ENCODE measurements at places on chromosomes 1 and 21.

- DNase-seq: no peak
These were observed 26.6 kb downstream of the PTPN14 start for GRCh38 chr1:214524824-214525223.

- no peak for DNase-seq
These were observed 4.9 kb downstream of the PLCH2 start for GRCh38 chr1:2480986-2481364.

DNA sequence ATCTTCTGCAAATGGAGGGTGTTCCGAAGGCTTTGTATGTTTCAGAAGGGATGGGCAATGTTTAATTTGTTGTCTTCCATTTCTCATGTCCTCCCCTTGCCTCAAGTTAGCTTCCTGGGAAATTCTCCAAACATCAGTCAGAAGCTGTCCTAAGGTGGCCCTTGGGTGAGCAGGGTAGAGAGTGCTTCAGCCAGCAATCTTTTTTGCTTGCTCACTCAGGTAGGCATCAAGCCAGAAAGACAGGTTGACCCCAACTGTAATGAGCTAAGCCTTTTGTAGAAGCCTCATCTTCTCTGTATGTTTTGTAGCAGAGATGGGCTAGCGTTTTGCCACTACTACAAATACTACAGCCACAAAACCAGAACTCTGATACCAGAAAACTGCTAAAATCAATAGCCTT is 321.5 kb upstream of the FAM78B start:
- DNase-seq: no peak

GRCh38 chr1:94757931-94758330 is 62.2 kb upstream of the SLC44A3 start:
- no peak for DNase-seq

- DNase-seq: no peak
These were observed 72.1 kb downstream of the SYT2 start for GRCh38 chr1:202638019-202638700.

DNA sequence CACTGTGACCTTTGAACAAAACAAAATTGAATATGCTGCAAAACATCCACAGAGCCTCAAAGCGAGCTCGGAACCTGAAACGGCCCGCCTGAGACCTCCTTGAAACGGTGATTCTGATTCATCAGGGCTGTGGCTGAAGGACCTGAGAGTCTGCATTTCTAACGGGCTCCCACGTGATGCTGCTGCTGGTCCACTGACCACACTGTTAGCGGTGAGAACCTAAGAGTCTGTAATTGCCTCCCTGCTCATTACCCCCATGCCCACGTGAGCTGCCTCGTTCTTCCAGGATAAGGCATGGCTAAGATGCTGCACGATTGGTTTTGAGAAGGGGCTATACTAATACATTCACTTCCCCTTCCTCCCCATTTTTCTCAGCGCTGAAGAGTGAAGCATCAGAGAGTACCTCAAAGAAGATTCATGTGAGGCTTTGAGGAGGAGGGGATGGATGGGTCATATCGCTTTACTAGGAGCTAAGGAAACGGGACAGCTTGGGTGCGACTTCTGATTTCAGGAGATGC is 9.7 kb downstream of the TLR5 start:
- no peak for DNase-seq

DNA sequence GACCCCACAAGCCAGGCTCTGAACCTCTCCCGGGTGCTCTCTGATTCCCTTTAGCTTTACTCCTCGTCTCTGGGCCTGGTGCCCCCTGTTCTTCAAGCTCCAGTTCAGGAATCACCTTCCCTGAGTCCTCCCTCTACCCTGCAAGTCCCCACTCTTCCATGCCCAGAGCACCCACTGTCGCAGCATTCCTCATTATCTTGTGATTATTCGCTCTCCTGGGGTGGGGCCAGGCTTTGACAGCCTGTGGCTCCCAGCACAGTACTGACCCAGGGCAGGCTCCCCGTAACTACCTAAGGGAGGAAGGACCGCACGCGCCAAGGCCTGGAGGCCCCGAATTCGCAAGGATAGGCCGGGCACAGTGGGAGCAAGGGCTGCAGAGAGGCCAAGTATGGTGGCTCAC is 734 bp upstream of the C1orf210 start:
- DNase-seq: no peak

DNA sequence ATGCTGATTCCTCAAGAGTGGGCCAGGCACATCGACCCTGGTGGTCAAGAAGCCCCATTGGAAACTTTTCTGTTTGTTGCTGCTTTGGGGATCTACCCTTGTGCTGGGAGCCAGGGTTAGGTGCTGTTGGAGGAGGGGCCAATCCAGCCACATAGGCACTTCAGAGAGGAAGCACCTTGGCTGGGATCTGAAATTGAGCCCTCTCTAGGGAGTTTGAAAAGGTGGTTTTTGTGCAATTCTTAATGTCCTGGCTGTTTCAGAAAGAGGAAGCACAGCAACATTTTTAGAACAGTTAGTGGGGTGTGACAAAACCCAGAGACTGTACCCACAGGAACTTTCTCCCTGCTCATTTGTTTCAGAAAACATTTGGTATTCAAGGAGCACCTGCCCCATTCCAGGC is 17.2 kb upstream of the BEND5 start:
- DNase-seq: no peak

- no peak for DNase-seq
These were observed 95.0 kb downstream of the AJAP1 start for GRCh38 chr1:4749406-4749805.

DNA sequence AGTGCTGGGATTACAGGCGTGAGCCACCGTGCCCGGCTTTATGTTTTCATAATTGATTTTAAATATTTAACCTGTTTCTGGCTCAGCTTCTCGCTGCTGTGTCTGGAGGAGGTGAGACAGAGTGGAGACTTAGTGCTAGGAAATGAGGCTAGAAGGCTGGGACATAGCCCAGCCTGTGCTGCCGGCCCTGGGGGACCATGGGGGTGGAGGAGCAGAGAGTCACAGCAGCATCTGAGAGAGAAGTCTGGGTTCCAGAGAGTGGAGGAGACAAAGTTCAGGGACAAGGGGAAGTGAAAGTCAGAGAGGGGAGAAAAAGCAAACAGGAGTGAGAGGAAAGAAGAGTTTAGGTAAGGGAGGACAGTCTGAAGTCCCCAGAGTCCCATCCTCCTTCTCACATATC is 71.9 kb downstream of the LHX9 start:
- DNase-seq: no peak

DNA sequence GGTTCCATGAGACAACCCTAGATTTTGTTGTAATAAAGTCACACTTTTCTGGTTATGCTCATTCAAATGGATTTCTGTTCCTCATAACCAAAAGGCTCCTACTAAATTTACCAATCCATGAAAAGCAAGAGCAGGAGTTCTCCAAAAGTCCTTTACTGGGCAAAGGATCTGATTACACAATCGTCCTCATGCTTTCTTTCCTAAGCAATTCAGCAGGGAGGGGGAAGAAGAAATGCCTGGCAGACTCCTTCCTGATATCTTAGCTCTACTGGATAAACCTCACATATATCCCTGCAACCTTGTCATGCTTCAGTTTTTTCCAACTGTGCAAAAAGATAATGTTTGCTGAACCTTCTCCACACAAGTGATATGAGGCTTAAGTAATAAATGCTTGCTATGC is 67.6 kb upstream of the GUCA2B start:
- no peak for DNase-seq

DNA sequence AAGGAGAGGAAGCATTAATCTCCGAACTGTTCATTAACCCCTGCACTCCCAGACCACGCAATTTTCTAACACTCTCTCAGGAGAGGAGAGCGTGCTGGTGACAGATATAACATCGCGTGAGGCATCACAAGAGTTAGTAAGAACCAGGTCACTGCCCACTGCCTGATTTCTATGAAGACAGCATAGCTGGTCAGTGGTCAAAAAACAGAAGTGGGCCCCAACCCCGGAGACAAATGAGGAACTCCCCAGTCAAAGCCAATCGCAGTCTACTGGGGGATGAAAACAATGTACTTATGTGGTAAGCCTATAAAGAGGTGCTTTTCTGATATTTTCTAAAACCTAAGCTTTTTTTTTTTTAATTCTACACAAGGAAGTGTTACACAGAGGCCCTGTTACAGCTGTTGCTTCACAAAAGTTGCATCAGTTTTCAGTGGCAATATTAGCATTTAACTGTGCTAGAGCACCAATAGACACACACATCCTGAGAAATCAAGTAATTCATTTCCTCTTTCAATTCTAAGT is 231.8 kb upstream of the IRF2BP2 start:
- no peak for DNase-seq

DNA sequence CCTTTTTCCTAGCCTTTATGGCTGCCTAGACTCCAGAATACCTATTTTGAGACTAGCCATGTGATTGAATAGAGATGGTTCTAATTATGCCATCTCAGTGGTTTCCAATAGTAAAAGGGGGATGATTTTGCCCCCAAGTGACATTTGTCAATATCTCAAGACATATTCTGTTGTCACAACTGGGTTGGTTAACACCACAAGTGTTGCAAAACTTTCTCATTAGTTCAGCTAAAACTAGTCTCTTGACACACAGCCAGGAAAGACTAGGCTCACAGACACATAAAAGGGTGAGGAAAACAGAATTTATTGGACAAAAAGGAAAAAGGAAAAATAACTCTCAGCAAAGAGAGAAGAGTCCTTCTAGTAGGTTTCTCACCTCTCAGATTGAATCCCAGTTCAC is 39.9 kb upstream of the GBP5 start:
- DNase-seq: no peak

DNA sequence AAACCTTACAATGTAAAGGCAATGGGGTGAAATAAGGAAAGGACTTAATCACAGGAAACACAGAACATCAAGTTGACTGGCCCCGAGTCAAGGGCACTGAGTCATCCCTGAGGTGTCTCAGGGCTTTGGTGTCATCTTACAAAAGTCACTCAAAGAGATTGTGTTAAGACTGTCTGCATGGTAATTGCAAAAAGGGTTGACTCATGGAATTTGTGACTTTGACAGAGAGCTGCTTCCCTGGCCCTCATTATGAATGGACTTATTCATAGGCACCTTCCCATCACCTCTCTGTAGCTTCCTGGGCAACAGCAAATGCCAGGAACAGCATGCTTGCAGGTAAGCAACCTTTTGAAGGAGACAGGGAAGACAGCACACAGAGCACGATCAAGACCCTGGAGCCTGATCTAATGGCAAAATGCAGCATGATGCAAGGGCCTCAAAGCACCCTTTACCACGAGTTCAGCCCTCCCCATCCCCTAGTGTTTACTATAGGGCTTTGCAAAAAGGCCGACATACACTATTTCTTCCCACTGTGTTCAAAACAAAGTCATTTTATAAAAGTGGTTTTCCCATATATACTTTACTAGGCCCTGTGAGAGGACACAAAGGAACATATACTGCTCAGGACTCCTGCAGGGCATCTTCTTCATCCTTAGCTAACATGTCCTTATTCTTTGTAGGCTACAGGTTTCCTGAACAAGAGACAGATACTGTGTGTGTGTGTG is 17.1 kb downstream of the ZP4 start:
- DNase-seq: no peak

GRCh38 chr1:53189061-53189460 is 7.6 kb upstream of the CPT2 start:
- DNase-seq: no peak

GRCh38 chr1:21590934-21591333 is 78.2 kb downstream of the RAP1GAP start:
- DNase-seq: no peak

GRCh38 chr1:238653693-238654321 is 732.6 kb upstream of the CHRM3 start:
- no peak for DNase-seq

DNA sequence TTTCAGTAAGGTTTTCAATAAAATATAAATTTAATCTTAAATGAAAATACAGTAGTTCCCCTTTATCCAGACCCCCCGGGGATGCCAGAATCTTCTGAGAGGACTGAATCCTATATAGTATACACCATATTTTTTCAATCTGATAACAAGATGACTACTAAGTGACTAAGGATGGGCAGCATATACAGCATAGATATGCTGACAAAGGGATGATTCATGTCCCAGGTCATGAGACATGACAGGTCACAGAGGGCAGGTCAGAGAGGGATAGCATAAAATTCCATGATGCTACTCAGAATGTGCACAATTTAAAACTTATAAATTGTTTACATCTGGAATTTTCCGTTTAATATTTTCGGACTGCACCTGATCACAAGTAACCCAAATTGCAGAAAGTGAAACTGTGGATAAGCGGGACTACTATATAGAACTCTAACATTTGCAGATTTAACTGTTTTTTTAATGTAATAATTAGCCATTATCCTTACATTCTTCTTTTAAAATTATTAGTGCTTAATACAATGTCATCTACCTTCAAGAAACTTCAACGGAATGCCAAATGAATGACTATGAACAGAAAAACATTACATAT is 48.8 kb downstream of the LRRC40 start:
- no peak for DNase-seq

Data from cerebellar nuclear complex (tissue), 1 donor.